ENCODE measurements at places on chromosomes 5 and 9.

DNA sequence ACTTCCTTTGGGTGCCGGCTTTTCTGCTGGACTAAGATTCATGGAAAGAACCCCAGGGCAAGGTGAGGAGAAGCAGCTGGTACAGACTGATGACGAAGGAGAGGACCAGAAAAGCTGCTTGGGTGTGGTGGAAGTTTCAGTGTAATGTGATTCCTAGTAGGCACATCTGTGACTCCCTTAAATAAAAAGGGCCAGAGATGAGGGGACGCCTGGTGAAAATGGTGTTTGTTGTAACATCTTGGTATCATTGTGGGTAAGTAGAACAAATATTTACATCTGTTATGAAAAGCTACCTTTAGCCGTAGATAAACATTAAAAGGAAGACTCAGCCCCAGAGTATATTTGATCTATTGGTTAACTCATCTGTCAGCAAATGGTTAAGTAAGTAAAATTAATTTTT, 33.8 kb downstream of the OTULINL start:
- no peak for DNase-seq

GRCh38 chr5:1701216-1701864, 98.3 kb downstream of the MRPL36 start:
- no peak for DNase-seq

DNA sequence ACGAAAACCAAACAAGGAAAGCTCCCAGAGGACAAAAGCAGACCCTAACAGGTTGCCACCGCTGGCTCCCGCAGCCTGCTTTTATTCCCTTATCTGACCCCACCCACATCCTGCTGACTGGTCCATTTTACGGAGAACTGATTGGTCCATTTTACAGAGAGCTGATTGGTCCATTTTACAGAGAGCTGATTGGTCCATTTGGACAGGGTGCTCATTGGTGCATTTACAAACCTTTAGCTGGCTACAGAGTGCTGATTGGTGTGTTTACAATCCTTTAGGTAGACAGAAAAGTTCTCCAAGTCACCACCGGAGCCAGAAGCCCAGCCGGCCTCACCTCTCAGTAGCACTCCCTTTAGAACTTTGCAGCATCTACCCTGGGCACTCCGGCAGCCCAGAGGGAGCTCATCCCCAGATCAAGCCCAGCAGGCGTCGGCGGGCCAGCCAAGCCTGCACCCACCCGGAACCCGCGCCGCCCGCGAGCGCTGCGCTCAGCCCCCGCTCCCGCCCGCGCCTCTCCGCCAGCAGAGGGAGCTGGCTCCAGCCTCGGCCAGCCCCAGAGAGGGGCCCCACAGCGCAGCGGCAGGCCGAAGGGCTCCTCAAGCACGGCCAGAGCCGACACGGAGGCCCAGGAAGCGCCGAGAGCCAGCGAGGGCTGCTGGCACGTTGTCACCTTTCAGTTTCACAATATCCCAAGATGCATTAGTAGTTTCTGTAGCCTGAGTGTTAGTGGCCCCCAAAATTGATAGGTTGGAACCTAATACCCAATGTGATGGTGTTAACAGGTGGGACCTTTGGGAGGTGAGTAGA, 35.3 kb upstream of the CLPTM1L start:
- DNase-seq, result no peak

- no peak for DNase-seq
These were observed 1.7 kb downstream of the DNM1 start for GRCh38 chr9:128204858-128205257.

DNA sequence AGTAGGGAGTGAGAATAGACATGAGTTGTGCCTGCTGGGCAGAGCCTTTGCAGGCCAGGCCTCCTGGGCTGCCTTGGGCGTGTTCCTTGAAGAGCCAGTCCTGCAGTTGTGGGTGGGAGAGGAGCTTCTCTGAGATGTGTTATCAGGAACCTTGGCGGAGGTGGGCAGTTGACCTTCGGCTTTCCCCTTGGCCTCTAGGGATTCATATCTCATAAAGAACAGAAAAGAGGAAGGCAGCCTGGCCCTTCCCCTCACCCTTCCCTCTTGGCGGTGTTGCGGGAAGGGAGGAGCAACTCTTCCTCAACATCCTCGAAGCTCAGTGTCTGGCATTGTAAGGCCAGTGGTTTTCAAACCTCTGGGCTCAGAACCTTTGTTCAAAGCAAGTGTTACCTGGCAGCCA, 59.2 kb downstream of the DAPK1 start:
- no peak for DNase-seq

GRCh38 chr9:132990781-132991180, 12.3 kb downstream of the GFI1B start:
- DNase-seq, result no peak

- no peak for DNase-seq
These were observed 354.8 kb downstream of the ENC1 start for GRCh38 chr5:74285675-74286280.

DNA sequence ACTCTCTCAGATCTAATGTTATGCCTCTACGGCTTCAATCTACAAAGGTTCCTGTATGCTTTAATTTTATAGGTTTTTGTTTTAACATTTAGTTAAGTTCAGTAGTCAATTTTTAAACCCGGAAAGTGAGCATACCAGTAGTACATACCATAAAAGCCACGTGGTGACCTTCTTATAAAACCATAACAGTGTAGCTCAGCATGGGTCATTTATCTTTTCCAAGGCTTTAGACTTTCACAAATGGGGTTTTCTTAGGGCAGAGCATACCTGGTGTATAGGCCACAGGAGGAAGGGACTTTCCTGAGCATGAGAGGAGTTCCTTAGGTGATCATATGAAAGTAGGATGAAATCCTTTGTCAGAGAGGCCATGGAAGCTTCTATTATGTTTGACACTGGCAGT, 23.2 kb downstream of the ECM2 start:
- no peak for DNase-seq

DNA sequence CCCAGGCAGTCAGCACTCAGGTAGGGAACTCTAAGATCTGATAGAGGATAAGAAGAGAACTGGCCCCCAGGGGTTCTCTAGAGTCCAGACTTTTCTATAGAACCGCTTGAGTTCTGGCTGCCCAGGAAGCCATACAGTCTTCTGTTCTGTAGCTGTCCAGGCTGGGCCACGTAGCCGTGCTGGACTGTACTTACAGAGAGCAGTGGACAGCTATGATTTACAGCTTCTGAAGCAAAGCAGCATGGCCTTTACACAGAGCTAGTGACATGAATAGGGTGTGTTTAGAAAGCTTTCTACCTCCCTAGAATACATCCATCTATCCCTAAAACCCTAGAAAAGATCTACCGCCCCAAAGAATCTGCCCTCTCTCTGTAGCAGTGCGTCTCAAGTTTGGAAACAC, 57.2 kb downstream of the ACO1 start:
- DNase-seq, result no peak

DNA sequence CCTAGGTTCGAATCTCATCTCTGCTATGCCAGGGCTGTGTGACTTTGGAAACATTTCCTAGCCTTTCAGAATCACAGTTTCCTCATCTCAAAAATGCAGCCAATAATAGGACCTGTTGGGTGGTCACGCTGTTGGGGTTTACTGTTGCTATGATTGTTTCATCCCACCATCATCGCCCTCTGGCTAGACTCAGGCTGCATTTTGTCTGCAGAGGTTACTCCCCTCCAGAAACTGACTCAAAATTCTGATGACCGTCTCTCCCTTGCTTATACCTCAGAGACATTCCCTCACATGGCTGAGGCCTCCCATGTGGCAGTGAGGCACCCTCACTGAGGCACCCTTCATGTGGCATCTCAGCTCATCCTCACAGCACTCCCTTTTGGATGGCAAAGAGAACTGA, 61.6 kb downstream of the COL27A1 start:
- DNase-seq, result no peak

DNA sequence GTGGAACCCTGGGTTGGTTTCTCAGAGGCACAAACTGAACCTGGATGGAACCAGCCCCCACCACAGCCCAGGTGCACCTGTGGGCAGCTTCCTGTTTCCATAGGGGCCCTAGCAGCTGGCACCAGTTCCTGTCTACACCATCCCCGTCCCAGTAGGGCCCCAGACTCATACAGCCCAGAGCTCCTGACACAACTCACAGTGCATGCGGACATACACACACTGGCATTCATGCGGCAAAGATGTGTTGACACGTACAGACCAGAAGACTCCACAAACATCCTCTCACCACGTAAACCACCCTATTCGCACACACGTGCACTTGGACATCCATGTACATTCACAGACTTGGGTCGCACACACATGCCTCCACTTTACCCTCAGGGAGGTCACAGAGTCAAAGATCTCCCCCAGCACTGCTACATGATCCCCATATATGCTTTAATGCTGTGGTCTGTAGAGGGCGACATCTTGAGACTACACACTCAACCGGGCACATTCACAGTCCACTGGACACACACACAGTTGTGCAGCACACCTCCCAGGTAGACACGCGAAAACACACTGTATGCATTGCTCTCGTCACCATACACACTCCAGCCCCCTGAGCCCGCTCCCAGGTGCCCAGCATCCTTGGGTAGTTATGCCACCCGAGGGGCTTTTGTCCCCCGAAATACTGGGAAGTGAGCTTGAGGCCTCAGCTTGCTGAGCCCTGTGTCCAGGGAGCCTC, 22.4 kb downstream of the CXXC5 start:
- DNase-seq, result no peak

DNA sequence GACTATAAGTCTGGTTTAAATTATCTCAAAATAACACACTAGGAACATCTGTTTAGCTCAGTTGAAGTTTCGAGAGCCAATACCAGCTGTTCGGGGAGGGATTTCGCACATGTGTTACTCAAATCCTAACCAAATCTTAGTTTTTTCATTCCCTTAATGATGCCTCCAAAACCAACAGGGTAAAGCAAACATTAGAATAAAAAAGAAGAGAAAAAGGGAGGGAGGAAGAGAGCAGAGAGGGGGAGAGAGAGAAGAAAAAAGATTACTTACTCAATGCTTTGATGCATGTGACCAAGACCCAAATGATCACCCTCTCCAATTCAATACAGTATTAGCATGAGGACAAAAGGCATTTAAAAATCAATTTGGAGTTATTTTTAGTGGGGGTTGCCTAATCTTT, 86.0 kb upstream of the NR5A1 start:
- DNase-seq, result no peak

DNA sequence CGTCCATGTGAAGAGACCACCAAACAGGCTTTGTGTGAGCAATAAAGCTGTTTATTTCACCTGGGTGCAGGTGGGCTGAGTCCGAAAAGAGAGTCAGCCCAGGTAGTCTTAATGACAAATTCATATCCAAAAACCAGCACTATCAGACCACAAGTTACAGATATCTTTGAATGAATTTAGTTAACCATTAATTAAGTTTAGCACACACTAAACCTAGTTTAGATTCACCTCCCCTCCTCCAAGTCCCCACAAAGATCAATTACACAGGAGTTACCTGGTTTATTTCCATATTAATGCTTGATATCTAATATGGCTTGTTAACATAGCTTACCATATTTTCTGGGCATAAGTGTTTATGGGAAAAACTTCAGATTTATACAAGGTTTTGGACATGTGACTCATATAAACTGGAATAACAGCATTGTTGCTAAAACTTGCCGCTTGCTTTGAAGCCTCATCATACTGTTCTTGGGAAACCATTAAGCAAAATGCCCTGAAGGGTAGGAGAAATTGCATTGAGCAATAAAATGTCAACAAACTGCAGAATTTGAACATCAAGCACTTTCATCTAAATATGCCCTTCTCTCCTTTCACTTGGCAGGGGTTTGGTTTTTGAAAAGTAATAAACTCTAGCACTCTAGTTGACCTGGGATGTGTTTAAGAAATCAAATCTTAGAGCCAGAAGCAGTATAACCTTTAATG, 166.9 kb downstream of the SNCAIP start:
- peak; percentile 8 for DNase-seq

DNA sequence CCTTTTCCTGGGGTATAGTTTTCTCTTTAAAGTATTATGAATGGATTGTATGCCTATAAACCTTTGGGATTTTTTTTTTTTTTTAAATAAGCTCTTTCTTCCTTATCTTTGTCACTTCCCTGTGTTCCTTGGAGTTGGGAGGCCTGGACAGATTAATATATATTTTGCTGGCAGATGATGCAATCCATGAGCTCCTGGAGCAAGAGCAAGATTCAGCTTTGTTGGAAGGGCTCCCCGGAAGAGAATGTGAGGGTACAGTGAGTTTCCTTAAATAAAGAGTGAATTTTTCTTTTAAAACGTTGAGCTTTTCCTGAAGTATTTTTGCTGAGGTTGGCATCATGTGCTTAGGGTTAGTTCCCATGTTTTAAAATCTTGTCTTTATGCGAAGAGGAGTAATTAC, 98.7 kb upstream of the SLC28A3 start:
- DNase-seq, result peak; percentile 3

Measured in fibroblast of skin of right quadriceps (primary cell).